ENCODE measurements at places on chromosomes 1 and 21.

DNA sequence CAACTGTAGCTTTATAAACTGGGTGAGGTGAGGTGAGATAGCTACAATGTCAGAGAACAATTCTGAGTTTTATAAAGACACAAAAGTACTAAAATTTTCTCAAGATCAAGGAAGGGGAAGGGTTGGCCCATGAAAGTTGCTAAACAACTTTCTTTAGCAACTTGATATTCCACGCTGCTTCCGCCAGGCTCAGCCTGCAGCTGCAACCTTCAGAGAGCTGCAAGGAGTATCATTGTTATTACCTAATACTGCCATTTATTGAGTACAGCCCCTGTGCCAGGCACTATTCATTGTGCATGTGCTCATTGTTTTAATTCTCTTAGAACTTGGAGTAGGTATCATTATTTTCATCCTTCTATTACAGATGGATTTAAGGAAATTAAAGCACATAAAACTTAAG, 34.1 kb upstream of the SUCO start:
- no peak for DNase-seq

- DNase-seq = no peak
These were observed 25.4 kb upstream of the SMIM12 start for GRCh38 chr1:34884961-34885360.

DNA sequence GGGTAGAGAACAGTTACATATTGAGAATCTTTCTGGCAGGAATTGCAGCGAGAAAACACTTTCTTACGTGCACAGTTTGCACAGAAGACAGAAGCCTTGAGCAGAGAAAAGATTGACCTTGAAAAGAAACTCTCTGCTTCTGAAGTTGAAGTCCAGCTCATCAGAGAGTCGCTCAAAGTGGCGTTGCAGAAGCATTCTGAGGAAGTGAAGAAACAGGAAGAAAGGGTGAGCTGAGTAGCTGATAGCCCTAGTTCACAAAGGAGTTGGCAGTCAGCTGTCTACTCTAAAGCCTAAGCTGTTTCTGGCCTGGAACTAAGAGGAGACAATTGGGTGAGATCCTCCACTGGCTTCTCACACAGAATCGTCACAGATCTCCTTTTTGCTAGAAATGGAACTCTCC, 20.3 kb upstream of the SH3BGRL3 start:
- no peak for DNase-seq

- DNase-seq = no peak
These were observed 805.8 kb downstream of the ADGRL2 start for GRCh38 chr1:82606546-82606945.

- DNase-seq = no peak
These were observed 81.2 kb upstream of the IFFO2 start for GRCh38 chr1:19037659-19038058.

DNA sequence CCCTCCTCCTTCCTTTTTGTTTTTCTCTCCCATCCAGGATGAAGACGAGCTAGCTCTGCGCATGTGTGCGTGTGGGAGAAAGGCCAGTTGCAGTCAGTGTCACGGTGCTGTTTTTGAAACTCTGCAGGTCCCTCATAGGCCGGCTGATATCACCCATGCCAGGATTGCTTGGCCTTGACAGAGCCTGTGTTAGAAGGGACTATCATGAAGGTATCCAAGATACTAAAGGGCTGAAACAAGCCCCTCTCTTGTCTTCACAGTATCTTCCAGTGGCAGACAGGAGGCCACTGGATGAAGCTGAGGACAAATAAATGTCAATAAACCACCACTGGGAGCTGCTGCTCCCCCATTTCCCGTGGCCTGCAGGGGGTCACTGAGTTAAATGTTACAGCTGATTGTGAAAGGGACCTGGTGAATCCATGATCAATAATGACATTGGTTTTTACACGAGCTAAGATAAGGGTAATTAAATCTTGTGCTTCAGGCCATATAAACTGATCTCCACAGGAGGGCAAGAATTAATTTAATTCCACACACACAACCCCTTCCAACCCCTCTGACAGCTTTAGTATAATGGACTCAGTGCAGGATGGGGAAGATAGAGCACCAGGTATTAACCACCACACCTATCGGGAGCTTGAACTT, 64.6 kb upstream of the TARBP1 start:
- no peak for DNase-seq

- no peak for DNase-seq
These were observed 24.4 kb downstream of the GIPC2 start for GRCh38 chr1:78070210-78070609.

GRCh38 chr1:32239790-32240139, 7.3 kb upstream of the FAM167B start:
- DNase-seq = no peak

DNA sequence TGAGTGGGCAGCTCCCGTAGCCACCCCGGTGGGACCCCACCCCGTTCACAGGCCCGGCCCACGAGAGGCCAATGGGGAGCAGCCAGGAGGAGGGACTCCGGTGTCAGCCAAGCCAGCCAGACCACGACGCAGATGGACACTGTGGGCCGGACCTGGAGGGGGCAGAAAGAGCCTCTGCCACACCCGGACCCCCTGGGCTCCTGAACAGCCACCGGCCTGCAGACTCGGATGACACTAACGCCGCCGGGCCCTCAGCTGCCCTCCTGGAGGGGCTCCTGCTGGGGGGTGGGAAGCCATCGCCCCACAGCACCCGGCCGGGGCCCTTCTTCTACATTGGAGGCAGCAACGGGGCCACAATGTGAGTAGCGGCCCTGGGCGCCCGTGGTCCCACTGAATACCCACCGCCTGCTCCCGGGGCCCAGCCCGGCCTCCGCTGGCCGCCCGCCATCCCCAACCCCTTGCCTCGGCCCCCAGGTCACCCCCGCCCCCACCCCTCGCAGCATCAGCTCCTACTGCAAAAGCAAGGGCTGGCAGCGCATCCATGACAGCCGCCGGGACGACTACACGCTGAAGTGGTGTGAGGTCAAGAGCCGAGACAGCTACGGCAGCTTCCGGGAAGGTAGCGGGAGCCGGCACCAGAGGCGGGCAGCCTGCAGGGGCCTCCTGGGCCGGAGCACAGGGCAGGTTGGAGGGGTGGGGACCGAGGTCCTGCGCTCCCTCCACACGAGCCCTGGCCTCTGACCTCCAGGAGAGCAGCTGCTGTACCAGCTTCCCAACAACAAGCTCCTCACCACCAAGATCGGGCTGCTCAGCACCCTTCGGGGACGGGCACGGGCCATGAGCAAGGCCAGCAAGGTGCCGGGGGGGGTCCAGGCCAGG, 6.5 kb downstream of the TTLL10 start:
- no peak for DNase-seq

DNA sequence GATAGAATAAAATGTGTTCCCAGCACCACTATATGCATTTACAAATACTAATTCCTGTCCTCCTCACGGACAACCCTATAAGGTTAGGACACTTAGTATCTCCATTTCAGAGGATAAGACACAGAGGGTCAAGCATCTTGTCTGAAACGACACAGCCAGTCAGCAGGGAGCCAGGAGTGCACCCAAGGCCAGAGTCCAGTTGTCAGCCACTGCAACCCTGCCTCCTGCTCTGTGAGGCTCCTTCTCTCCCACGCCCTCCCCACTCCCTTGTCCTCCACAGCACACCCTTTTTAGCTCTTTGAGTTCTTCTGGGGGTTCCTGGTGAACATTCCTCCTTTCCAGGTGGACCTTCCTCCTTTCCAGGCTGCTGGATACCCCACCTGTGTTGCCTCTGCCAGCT, 119.0 kb upstream of the TNR start:
- DNase-seq = no peak

- DNase-seq = peak; percentile 99
These were observed at the start of gene SFPQ for GRCh38 chr1:35192853-35193664. SFPQ (minus strand) TSS chr1:35193145; CDS start chr1:35193049, 96 bp downstream.

GRCh38 chr21:35743571-35743970, 316.8 kb downstream of the SETD4 start:
- DNase-seq = no peak

GRCh38 chr21:18986197-18986596, 582.6 kb upstream of the TMPRSS15 start:
- DNase-seq = no peak

DNA sequence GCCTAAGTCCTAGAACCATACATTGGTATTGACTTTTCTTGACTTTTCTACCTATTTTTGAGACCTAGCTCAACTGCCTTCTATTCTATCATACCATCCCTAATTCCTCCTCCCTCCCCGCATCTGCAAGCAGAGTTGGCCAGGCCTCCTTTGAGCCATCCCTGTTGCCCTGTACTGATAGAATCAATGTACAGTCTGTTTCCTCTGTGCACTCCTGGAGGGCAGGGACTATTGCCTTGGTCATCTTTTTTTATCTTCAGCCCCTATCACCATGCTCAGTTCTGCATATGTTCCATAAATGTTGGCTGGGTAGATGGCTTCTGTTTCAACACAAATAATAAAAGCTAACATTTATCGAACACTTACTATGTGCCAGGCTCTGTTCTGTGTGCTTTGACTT, 4.0 kb upstream of the RGS16 start:
- DNase-seq = no peak

- no peak for DNase-seq
These were observed 41.8 kb upstream of the SLC16A1 start for GRCh38 chr1:112997781-112998180.

GRCh38 chr1:172623748-172624147, 35.2 kb upstream of the FASLG start:
- no peak for DNase-seq

GRCh38 chr1:23400324-23401114, 24.0 kb downstream of the TCEA3 start:
- DNase-seq = no peak

- DNase-seq = no peak
These were observed 36.6 kb downstream of the FMO4 start for GRCh38 chr1:171350594-171350993.

- DNase-seq = no peak
These were observed 27.3 kb upstream of the PAX7 start for GRCh38 chr1:18603212-18603852.

- peak; percentile 38 for DNase-seq
These were observed 16.6 kb upstream of the RNF19B start for GRCh38 chr1:32981003-32981901.

DNA sequence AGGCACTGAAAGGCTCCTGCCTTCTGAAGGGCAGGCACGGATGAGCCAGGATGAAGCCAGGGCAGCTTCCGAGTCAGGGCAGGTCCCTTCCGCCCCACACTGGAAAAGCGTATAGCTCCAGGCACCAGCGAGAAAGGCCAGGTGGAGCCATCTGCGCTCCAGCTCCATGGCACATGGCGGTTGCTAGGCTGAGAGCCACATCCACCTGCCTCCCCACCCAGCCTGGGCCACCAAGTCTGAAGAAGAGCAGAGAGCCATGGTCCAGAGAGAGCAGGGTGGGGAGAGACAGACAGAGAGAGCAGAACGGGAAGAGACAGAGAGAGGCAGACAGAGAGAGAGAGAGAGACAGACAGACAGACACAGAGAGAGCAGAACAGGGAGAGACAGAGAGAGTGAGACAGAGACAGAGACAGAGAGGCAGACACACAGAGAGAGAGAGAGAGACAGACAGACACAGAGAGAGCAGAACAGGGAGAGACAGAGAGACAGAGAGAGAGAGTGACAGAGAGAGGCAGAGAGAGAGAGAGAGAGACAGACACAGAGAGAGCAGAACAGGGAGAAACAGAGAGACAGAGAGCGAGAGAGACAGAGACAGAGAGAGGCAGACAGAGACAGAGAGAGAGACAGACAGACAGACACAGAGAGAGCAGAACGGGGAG, 5.2 kb downstream of the FNDC10 start:
- DNase-seq = no peak

- DNase-seq = no peak
These were observed 108.2 kb downstream of the NBPF12 start for GRCh38 chr1:147046189-147046862.

DNA sequence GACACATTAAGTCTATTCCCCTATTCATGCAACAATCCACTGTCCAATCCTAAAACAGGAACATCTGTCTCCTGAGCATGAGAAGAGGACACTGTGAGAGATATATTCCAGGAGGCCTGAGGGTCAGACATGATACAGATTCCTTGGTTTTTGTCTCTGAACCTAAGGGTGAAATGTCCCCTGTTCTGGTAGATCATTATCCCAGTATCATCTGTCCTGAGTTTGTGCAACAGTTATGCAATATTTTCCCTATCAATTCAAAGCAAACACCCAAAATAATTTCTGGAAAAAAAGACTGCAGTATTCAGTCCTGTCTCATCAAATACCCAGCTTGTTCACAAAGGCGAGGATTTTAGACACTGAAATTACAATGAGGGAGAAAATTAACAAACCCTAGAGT, 61.4 kb downstream of the PRKAB2 start:
- no peak for DNase-seq

DNA sequence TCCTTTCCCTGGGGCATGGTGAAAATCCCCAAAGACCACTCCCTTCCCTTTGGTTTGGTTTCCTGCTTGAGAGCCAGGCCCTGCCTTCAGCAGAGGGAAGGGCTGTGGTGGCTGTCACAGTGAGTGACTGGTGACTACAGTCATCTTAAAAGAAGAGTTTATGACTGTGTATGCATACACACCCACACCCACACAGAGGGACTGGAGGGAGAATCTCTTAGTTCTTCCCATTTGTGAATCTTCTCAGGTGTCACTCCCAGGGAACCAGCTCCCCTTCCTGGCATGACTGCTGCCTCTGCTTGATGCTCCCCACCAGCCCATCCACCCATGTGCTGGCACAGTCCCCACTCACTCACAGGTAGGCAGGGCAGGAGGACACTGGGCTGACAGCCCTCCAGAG, 3.9 kb upstream of the KCNA2 start:
- DNase-seq = no peak

DNA sequence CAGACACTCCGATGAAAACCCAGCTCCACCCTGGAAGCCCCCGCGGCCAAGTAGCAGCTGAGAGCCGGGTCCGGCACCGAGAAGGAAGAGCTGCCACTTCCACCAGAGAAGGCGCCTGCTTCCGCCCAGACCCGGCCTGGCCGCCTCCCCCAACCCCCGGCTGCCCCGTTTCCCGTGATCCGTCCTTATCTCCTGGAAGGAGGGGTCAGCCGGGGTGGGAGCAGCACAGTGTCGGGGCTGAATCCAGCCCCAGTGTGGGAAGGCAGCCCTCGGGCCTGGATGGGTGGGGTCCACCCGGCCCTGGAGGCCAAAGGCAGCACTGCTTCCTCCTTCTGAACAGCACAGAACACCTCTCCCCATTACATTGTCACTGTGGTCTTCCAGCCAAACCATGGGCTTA, 69.4 kb downstream of the MEGF6 start:
- no peak for DNase-seq

- DNase-seq = no peak
These were observed 99.7 kb downstream of the UBR4 start for GRCh38 chr1:19110257-19110927.

GRCh38 chr1:63743781-63744180, 30.0 kb upstream of the ROR1 start:
- no peak for DNase-seq

GRCh38 chr21:43600642-43601402, 58.5 kb downstream of the HSF2BP start:
- DNase-seq = no peak

- DNase-seq = no peak
These were observed 40.0 kb upstream of the APP start for GRCh38 chr21:26210614-26211013.

- DNase-seq = no peak
These were observed 87.7 kb upstream of the GADD45A start for GRCh38 chr1:67597336-67597735.

GRCh38 chr1:180291004-180291403, 60.9 kb downstream of the LHX4 start:
- DNase-seq = no peak

- DNase-seq = no peak
These were observed 303.6 kb downstream of the KCNH1 start for GRCh38 chr1:210830034-210831028.

Measured in stimulated activated naive CD4-positive, alpha-beta T cell (primary cell).